SW 1271 (cell line): ENCODE measurements at places on chromosomes 5 and 9.

DNA sequence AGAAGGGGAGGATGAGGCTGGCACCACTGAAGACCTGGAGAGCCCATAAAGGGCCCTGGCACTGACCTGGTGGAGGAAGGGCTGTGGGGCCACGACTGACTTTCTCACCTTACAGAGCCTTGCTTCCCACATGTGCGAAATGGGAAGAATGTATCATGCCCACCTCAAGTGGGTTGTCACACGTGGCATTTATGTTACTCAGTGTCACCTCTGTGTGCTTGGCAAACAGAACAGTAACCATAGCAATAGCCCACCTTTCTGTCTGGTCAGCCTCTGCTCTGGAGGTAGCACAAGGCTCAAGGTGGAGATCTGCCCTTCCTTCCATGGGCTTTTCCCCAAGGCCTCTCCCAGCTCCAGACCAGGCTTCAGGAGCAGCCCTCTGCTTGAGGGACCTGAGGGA is 16.7 kb downstream of the TCF7 start:
- no peak for DNase-seq

DNA sequence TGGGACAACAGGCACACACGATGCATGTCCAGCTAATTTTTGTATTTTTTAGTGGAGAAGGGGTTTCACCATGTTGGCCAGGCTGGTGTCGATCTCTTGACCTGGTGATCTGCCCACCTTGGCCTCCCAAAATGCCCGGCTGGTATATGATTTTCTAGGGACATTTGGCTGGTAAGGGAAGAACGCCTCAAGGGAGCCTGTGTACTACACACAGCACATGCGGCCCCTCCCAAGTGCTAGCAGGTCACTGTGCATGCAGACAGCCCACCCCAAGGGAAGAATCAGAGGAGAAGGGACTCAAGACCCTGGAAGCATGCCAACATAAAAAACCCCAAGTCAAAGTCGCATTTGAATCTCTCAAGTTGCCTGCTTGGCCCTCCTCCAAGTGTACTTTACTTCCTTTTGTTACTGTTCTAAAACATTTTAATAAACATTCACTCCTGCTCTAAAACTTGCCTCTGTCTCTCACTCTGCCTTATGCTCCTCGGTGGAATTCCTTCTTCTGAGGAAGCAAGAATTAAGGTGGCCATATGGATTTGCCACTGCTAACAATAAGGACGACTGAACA is 24.3 kb upstream of the OTULINL start:
- no peak for DNase-seq

- no peak for DNase-seq
Measured at GRCh38 chr5:82097-82496, 9.9 kb upstream of the PLEKHG4B start.

DNA sequence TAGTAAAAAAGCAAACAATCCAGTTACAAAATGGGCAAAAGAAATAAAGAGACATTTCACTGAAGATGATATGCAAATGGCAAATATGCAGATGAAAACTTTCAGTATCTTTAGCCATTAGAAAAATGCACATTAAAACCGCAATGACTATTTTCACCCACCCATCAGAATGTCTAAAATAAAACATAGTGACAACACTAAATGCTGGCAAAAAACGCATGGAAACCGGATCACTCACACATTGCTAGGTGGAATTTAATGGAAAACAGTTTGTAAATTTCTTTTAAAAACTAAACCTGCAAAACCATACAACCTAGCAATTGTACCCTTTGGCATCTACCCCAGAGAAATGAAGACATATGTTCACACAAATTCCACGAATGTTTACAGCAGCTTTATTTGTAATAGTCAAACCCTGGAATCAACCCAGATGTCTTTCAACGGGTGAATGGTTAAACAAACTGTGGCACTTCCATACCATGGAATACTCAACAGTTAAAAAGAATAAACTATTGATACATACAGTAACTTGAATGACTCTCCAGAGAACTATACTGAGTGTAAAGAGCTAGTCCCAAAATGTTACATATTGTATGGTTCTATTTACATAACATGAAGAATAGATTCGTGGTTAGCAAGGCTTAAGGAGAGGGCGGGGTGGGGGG is 17.2 kb upstream of the PAM start:
- no peak for DNase-seq

- no peak for DNase-seq
Measured at GRCh38 chr9:84975926-84976325, 306.4 kb downstream of the NTRK2 start.

DNA sequence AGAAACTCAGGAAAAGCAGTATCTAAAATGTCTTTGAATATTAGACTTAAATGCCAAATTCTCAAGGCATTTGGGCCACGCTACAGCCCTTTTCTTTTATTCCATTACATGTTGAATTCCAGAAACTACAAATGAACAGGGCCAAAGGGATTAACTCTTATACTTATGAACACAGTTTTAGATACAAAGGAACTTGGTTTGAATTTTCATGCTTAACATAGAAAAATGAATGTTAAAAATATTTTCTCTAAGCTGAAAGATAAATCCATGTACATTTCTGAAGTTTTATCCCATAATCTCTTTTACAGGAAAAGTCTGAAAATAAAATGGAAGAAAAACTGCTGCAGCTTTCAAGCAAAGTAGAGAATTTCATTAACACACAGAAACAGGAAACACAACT is 56.8 kb downstream of the FAM81B start:
- DNase-seq: no peak

- no peak for DNase-seq
Measured at GRCh38 chr9:22256381-22256780, 190.2 kb upstream of the DMRTA1 start.

- no peak for DNase-seq
Measured at GRCh38 chr5:36720688-36721087, 114.3 kb downstream of the SLC1A3 start.

DNA sequence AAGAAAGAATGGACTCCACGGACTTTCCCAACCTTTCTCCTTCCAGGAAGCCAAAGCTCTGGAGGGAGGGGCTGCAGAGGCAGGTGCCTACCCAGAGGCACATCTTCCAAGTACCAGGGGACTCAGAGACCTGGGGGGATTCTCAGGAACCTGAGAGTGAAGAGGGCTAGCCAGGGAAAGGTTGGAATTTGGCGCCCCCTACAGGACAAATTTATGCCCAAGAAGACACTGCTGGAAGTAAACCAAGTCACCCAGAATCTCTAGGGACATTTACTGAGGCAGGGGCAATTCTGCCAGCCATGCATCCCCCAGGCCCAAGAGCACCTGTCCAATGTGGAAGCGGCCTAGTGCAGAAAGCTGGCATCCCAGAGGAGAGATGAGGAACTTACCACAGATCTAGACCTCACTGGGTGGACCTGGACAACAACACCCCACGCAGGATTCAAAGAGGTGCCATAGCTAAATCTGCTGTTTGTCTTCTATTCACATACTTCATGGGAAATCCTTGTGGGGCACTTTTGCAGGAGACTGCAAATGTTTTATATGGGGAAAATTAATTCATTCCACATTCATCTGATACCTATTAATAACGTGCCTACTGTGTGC is 25.9 kb upstream of the IDNK start:
- peak; percentile 30 for DNase-seq

DNA sequence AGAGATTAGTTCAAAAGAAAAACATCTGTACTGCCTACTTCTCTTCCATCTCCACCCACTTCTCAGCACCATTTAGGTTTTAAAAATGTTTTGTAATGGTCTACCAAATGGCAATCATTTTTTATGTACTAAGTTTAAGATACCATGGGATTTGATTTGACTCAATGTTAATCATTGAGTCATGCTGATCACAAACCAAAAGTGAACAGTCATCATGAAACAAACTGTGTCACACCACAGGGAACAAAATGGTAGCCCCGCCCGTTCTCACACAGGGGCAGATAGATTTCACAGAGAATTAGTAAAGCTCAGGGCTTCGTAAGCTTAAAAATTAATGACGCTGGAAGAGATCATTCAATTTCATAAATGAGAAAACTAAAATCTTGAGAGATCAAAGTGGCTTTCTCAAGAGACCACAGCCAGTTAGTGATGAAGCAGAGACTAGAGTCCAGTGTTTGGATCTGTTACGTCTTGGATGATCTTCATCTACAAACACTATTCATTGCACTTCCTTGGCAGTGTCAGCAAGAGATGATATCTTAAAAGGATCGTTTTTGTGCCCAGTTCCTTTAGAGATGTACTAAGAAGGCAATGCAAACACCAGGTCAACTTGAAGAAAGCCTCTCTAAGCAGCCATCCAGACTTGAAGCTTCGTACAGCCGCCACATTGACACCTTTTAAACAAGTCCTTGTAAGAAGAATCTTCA is 33.9 kb upstream of the TRIO start:
- DNase-seq: no peak

- no peak for DNase-seq
Measured at GRCh38 chr5:128234928-128235641, 151.5 kb downstream of the SLC12A2 start.

DNA sequence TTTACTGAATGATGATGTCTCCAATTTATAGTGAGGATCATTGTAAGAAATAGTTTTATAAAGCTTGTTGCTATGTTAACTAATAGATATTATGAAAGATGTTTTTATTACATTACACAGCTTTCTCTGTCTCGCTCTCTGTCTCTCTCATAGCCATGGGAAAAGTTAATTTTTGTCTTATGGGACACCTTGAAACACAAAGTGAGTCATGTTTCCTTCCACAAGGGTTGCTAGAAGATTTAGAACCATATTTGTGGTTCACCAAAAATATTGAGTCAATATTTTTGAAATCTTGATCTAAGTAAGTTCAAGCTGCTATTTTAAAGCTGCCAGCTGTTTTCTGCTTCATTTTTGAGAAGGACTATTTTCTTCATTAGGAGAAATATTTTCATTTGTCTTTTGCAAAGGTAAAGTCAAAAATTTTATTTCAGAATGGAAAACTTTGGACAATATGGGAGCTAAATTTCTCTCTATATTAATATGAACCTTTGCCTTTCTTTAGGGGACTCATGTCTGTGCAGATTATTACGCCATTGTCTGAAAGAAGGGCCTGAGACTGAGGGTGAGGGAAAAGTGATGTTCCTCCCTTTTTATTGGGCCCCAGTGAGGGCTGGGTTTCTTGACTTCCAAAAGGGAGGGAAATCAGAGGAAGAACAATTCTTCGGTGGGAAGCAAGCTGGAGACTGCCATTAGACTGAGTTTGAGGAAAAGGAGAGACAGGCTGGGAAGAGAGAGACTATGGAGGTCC is 87.9 kb upstream of the SLC24A2 start:
- no peak for DNase-seq

GRCh38 chr9:84235511-84235910 is 105.0 kb downstream of the SLC28A3 start:
- DNase-seq: no peak

GRCh38 chr5:178210073-178210535 is 5.8 kb downstream of the HNRNPAB start:
- no peak for DNase-seq

DNA sequence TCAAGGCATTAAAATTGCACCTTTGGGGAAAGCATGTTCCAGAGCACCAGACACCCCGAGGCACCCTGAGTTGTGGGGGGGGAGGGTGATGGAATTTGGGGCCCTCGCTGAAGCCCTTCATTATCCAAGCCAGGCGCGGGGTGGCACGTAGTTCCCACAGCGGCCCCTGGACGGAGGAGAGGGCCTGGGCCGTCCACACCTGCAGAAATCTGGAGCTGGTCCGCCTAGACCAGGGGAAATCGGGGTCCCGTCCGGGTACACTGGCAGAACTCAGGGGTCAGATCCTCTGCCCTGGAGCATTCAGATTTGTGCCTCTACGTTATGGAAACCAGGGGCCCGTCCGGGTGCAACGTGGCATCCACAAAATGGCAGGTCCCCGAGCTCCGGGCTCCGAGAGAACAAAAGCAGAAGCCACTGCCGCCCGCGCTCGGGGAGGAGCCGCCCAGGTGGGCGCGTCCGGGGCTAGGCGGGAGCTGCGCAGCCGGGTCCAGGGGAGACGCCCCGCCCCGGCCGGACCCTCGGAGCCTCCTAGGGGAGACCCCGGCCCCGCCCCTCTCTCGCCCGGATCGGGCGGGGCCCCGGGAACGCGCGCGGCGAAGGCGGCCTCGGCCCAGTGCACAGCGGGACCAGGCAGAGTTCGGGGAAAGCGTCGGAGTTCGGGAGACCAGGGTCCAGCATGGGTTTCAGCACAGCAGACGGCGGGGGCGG is at the start of gene PLEKHG4B:
Gene PLEKHG4B (plus strand): TSS at position 613 of the 708 bp plus-strand sequence. CDS start 64 bp downstream, at position 677.
- no peak for DNase-seq

DNA sequence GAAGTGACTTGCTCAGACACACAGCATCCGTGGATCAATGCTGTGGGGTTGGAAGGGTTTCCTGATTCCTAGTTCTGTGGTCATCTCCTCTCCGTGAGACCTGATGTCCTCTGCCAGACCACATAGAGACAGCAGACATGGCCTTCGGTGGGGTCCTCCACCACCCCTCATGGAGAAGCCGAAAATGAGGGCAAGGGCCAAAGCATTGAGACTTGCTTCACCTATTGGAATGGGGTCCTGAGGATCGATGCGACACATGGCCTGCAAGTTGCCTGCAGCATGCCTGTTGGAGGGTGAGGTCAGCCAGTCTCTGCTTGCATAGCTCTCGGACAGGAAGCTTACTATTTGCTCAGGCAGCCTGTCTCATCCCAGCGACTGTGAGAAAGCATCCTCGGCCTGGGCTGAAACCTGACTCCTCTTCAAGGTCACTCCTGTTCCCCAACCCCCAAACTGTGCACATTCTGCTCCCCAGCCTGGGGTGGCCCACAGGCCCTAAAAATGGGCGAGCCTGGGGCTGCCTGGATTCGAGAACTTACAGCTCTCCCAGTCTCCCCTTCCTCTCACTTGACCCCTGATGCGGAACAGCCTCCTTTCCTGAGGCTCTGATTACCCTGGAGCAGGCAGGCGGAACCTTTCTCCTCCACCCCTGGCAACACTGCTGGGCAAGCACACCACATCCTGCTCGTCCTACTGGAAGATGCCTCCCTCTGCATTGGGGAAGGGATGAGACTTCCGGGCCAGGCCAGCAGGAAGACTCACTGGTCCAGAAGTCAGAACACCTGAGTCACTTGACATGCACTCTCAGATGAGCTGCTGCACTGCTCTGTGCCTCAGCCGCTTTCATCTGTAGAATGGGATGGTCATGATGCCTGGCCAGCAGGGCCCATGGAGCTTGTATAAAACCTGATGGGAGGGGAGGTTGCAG is 186.9 kb downstream of the RGS3 start:
- no peak for DNase-seq

GRCh38 chr9:90064971-90065370 is 460.2 kb downstream of the GADD45G start:
- no peak for DNase-seq

GRCh38 chr5:138241688-138242571 is 28.8 kb upstream of the CDC23 start:
- no peak for DNase-seq
